ENCODE measurements at places on chromosomes 2 and 18. TPM values are rescaled to one million over a fixed set of nuclear protein-coding genes. Genes with fewer than 3 reads are reported as not detected.

Gene FHOD3
- 2.8 TPM for total RNA-seq

Gene GPR45
- total RNA-seq, result not detected

Gene CCL20
- total RNA-seq, result 7.7 TPM

Gene C2orf80
- total RNA-seq, result not detected

Gene PPP4R3B
- 30.3 TPM for total RNA-seq

Gene MROH2A
- not detected for total RNA-seq

Gene IL36G
- total RNA-seq, result not detected

Gene IL36B
- 0.09 TPM for total RNA-seq

Gene IL36A
- not detected for total RNA-seq

Gene EML6
- total RNA-seq, result 1.0 TPM

Gene ICOS
- total RNA-seq, result not detected

Gene MTHFD2
- total RNA-seq, result 173 TPM

Gene SERPINB2
- total RNA-seq, result 0.05 TPM

Gene CMPK2
- total RNA-seq, result 1.1 TPM

Gene RESP18
- not detected for total RNA-seq

Gene FBXO15
- 0.72 TPM for total RNA-seq

Gene SALL3
- total RNA-seq, result not detected

Gene SPP2
- not detected for total RNA-seq

Gene KCNJ3
- not detected for total RNA-seq

Gene PAPOLG
- 8.3 TPM for total RNA-seq

Gene SPATA3
- total RNA-seq, result not detected

Gene FBXO36
- 1.4 TPM for total RNA-seq

Gene SLC39A6
- 39.6 TPM for total RNA-seq

Gene ARL4C
- 97.5 TPM for total RNA-seq

Gene FSHR
- not detected for total RNA-seq

Gene ZNF804A
- not detected for total RNA-seq

Gene CACNB4
- total RNA-seq, result 0.13 TPM

Gene TWIST2
- 15.4 TPM for total RNA-seq

Gene NT5C1B
- total RNA-seq, result not detected

Gene REG1B
- not detected for total RNA-seq

Gene APCDD1
- total RNA-seq, result 0.14 TPM

Gene TMEM17
- total RNA-seq, result 5.4 TPM

Gene LOXL3
- 0.34 TPM for total RNA-seq

Gene RGPD4
- total RNA-seq, result 0.08 TPM

Gene DSG4
- total RNA-seq, result not detected
